ENCODE measurements at places on chromosomes 7 and 10.

DNA sequence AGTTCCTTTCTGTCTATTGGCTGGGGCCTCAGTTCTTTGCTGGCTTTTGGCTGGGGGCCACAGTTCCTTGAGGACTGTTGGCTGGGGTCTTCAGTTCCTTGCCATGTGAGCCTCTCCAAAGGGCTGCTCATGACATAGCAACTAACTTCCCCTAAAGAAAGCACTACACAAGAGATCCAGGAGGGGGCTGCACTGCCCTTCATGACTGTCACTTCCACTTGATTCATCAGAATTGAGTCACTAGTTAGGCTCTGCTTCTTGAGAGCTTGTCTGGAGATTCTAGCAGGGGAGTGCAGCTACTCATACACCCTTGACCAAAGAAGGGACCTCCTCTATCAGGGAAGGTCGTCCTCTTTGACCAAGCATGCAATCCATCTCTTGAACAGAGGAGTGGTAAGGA, 38.0 kb upstream of the MKX start:
- peak; percentile 26 for DNase-seq

DNA sequence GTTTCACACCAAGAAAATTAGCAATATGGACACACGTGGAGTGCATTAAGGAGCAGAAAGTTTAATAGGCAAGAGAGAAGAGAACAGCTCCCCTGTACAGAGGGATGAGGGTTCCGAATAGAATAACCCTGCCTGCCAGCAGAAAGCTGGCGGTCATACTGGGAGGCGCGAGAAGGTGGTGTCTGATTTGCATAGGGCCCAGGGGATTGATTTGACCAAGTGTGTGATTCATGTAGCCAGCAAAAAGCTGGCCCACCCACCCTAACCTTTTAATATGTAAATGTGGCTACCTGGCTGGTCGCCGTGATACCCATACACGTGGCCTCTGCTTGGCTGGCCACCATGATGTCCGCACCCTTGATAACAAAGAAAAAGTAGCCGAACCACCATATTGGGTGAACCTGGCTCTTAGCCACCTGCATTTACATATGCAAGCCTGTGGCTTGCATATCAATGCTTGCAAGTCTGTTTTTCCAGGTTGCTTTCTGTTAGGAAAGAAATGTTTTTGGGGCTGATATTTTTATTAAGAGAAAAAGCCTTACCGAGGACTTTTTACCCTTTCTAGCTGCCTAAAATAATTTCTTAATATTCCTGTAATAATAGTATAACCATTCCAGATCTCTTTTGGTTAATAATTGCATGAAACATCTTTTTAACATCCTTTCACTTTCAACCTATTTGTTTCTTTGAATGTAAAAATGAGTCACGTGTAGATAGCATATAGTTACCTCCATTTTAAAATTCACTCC, 20.5 kb upstream of the VWDE start:
- no peak for DNase-seq

GRCh38 chr10:19325581-19325980, 277.0 kb downstream of the MALRD1 start:
- DNase-seq = no peak

DNA sequence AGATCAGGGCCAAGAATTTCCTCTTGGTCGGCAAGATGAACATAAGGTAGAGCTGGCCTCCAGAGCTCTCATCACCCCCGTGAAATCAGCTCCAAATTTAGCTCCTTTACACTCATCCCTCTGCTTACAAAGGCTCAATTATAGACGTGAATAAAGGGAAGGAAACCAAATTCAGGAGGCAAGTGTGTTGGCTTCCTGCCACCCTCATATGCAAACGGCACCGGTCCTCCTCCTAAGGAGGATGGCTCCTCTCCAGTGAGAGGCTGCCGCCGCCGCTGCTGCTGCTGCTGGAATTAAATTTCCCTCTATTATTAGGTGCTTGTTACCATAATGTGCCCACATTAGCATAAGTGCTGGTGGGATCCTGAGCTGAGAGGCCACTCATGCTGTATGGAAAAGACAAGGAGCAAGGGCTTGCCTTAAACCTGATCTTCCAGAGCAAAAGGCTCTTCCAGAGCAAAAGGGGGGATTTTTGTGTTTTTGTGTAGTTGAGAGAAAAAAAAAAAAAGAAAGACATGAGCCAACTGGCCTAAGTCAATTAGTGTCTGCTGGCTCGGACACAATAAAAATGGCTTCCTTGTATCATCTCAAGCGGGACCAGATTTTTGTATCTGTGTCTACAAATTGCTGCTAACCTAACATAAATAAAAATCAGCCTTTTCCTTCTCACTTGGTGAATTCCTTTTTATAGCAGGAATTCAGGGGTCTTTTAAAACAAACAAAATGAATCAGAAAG, 68.4 kb downstream of the CDHR3 start:
- DNase-seq = no peak

- DNase-seq = no peak
Measured at GRCh38 chr10:84607523-84607922, 279.1 kb downstream of the CCSER2 start.

DNA sequence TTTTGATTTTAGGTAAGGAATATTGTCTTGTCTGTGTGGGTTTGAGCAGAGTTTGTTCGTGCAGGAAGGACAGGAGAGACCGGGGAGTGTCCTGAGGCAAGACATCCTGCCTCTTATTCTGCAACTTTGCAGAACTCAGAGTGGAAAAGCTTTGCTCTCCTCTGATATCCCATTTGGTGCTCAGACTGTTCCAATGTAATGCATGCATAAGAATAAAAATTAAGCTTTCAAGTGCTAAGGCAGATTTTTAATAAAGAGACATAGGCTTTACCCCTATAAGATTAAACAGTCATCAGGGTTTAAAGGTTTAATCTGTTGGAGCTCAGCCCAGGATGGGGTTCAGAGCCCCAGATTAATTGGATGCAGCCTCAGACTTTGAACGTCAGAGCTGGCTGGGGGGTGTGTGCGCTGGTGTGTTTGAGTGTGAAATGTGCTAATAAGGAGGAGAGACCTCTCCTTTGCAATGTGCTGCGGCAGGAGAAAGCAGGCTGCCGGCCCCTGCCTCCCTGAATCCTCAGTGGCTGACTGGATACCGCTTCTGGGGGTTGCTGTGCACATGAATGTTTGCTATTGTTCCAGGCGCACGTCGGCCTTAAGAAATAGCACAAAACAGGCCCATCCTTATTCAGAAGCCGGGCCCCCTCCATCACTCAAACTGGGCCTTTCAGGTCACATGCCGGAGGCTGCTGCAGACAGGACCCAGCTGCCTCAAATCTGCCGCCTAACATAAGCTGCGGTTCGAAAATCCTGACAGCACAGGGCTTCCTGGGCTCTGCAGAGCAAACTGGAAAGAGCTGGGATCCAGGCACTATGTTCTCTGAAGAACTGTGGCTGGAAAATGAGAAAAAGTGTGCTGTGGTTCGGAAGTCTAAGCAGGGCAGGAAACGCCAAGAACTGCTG, 84.1 kb upstream of the PRR15 start:
- DNase-seq = no peak

GRCh38 chr7:156950381-156950858, 908 bp downstream of the NOM1 start:
- no peak for DNase-seq

DNA sequence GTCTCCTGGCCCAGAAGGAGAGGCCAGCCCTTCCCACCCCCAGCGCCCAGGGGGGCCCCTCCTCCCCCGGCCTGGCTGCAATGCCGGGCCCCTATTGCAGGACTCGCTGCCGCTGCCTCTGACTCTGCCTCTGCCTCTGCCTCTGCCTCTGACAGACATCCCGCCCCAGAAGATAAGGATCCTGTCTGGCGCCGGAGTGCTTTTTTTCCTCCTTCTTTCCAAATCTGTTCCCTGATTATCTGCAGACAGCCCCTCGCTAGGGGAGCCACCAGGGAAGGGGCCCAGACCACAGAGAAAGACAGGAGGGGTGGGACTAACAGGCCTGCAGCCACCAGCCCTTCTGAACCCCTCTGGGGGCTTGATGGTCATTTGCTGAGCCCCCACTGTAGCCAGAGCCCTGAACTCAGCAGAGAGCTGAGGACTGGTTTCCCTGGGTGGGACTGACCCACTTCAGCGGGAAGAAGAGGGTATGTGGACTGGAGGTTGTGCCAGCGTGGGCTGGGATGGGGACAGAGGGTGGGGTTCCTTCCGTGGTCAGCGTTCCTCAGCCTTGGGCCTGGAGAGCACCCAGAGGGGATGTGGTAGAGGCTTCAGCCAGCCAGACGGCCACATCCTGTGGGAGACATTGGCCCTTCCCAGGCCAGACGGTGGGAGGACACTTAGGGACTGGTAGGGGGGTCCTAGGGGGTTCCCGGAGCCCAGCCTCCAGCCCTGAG, 22.8 kb downstream of the UNC5B start:
- no peak for DNase-seq

DNA sequence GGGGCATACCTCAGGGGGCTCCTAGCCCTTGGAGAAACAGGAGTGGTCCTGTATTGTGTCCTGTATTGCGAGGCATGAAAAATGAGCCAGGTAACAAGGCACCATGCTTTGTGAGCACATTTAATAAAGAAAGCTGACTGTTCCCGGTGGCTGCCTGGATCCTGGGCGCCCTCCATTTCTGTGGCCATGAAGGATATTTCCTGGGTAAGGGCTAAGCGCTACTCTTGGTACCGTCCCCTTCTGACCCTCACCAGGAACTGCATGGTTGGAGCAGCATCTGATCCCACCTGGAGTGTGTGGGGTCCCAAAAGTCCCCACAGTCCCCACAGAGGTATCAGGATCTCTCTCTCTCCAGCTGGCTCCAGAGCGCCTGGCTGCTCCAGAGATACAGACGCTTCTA, 139.5 kb downstream of the MAPK8 start:
- DNase-seq = no peak

All from kidney epithelial cell (primary cell).